ENCODE measurements at places on chromosomes 1 and 21.
A peak's percentile ranks its signal among the peaks of the same experiment; 100 is the strongest.

- DNase-seq = no peak
These were observed 5.9 kb upstream of the DPT start for GRCh38 chr1:168734946-168735345.

- no peak for DNase-seq
These were observed 42.3 kb downstream of the HMCN1 start for GRCh38 chr1:185776522-185776921.

- DNase-seq = no peak
These were observed 146.6 kb downstream of the FAM78B start for GRCh38 chr1:166020210-166020609.

GRCh38 chr1:147542569-147542897 is 1.2 kb downstream of the BCL9 start:
- DNase-seq = no peak

DNA sequence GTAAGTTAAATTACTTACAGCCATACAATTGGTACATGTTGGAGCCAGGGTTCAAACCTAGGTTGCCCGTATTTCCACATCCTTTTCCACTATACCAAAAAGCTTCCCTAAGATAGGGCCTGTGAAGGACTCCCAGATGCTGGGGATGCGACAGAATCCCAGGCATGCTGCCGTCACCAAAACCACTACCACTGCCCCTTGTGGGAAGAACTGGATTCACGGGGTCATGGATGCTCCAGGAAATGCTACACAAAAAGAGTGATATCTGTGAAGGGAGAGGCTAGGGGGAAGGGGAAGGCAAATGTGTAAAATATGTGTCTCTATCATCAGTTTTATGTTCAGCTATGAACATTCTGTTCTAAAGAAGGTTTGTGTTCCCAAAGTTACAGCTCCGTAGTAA is 133.9 kb upstream of the IVNS1ABP start:
- no peak for DNase-seq

GRCh38 chr1:104120525-104120924 is 370.8 kb downstream of the AMY1C start:
- no peak for DNase-seq

DNA sequence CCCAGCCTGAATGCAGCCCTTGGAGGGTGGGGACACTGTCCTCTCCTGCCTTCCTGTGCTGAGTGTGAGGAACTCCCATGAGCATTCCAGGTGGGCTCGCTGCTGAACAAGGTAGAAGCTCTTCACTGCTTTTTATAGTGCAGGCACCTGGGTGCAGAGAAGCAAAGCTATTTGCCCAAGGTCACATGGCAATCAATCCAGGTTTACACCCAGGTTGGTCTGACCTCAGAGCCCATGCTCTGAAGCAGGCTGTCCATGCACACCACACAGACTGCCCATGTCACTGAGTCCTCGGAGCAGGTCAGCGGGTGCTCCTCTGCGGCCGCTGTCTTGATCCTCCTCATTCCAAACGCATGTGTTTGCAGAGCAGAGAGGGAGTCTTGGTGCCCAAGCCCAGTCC is 323.4 kb upstream of the VAMP3 start:
- DNase-seq = no peak

GRCh38 chr1:7493711-7494454 is 277.2 kb upstream of the VAMP3 start:
- DNase-seq = no peak

- no peak for DNase-seq
These were observed 828 bp upstream of the MYBPH start for GRCh38 chr1:203176273-203177035.

DNA sequence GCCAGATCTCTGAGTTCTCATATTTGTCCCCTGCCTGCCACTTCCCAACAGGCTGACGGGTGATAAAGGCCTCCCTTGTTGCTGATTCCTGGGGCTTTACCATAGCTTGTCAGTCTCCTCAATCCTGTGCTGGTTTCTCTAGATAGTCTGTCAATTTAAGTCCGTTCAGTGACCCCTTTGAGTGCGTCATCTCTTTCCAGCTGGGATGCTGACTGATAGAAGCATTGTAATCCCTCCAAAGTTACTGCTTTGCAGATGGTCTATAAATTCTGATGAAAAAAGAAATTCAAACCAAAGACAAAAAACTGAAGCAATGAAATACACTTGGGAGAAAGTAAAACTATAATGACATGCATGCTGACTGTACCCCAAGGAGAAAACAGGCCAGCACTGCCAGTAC is 28.3 kb downstream of the RHOU start:
- no peak for DNase-seq

DNA sequence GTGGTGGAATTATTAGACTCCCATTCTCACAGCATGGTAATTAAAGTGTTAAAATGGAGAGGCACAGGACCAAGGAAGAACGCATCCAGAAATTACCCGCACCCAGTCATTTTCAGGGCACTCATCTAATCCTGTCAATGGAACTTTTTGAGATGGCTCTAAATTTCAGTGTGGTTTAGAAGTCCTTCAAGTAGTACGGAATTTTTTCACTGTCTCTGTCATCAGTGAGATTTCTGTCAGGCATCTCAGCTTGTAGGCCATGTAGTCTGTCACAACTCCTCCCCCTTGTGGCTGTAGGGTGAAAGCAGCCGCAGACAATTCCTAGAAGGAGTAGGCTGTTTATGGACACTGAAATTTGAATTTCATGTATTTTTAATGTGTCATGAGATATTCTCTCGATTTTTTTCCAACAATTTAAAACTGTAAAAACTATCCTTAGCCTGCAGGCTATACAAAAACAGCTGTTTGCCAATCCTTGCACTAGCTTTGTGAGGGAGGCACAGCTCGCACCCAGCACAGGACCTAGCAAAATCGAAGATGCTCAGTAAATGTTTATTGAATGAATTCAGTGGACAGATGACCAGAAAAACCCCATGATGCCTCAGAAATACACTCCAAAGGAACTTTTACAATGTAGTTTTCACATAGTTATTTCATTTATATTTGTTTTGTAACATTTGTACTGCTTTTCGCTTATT is 6.6 kb upstream of the NUP133 start:
- peak; percentile 59 for DNase-seq

DNA sequence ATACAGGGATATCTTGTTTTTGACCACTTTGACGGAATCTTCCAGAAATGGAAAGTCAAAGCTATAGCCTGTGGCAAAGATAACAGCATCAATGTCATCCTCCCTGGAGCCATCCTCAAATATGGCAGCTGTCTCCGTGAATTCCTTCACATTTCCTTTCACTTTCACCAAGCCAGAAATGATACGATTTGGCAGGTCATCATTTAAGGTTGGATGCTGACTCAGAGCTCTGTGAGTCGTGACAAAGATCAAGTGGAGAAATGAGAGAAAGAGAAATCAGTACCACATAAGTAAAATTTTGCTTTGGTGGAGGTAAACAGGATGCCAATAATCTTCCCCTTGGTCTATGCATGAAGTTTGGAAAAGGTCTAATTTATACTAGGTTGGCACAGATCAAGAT is 23.9 kb downstream of the FMO5 start:
- DNase-seq = no peak

DNA sequence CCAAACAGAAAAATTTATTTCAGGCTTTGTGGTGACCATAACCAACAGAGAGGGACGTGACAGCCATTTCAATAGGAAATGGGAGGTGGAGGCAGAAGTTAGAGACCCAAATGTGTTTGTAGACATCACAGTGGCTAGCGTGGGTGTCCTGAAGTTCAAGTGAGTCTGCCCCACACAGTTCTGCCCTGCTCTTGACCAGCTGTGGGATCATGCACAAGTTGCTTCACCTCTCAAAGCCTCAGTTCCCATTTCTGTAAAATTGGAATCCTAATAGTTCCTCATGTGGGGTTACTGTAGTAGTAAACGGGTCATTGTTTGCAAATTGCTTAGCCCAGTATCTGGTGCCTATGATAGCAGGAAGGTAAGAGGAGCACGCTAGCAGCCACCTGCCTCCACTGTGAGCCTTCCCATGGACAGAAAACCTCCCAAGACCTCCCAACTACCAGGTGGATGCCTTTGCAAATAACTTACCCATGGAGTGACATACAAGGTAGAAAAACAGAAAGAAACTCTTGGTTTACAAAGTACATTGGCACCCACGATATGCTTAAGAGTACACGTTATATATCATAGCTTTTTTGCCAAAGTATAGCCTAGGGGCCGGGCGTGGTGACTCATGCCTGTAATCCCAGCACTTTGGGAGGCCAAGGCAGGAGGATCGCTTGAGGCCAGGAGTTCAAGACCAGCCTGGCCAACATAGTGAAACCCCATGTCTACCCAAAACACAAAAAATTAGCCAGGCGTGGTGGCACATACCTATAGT is 29.1 kb downstream of the FHAD1 start:
- DNase-seq = no peak

DNA sequence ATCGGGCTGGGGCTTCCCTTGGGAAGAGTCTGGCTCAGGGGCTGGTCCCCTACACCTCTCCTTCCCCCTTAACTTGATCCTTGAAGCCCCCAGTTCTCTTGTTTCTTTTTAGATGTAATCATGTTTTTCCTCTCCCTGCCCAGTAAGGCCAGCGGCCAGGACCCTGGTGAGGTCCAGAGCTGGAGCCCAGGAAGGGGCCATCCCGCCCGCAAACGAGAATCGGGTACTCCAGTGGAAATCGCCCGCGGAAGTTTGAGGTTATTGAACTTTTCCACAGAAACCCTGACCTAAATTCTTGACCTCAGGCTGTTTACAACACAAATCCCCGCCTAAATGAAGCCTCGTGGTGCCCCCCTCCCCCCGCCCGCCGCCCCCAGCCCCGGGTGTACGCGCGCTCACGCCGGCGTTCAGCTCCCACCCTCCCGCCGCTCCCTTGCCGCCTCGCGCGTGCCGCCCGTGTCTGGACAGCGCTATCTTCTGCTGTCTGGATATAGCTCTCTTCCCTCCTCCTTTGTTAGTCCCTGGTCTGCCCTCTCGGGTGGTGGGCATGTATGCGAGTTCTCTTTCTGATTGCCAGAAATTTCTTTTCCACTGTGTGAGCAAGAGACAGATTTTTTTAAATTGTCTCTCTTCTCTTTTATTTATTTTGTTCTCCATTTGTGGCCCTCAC is 165.9 kb upstream of the CACNA1E start:
- no peak for DNase-seq

- DNase-seq = peak; percentile 67
These were observed 35.5 kb downstream of the CACHD1 start for GRCh38 chr1:64505232-64505943.

DNA sequence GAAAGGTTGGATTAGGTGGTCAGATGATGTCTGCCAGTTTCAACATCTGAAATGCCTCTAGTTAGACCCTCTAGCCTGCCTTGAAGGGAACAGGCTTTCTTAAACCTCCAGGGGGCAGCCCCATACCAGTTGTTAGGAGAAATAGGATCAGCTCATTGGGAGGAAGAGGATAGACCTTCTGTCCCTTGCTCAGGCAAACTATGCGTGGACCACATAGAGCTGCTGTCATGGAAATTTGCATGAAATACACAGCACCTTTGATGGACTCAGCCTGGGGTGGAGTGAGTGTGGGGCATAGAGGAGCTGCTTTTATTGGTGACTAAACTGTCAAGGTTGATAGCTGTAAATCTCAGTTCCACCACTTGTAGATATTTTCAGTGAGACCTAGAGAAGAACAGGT is 38.4 kb upstream of the SPAG17 start:
- DNase-seq = no peak

DNA sequence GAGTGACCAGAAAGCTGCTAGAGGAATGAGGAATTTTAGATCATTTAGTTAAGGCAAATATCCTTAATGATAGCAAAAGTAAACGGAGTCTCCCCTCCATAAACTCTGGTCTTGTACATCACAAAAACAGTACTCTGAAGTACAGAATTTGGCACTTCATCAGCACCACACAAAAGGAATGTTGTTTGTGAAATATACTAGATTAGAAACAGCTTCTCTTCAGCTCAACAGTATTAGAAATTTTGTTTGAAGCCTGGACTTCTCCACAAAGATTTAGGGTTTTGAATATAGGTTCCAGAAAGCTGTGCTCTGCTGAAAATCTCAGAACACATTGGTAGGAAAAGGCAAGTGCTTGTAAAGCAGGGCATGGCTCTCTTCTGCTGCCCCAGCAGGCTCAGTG is 135.1 kb upstream of the PTGFR start:
- DNase-seq = no peak

DNA sequence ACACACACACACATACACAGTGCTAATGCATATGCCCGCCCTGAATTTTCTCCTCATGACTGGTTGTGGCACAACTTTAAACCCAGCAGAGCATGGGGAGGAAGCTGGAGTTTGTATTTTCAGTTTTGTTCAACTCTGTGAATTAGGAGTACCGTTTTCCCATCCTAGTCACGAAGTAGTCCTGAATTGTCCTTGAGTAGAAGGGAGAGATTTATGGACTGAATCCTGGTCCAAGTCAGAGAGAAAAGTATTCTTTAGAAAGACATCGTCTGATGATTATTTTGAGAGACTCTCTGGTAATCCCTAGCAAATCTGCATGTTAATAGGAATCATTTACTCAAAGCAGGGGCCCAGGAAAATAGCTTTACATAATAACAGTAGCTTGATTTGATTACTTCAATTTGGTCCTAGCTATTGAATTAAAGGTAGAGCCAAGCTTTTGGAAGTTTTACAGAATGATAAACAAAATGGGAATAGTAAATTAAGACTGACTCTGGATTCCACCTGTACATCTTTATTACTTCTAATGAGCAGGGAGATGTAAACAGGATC is 60.5 kb upstream of the OLIG2 start:
- no peak for DNase-seq

DNA sequence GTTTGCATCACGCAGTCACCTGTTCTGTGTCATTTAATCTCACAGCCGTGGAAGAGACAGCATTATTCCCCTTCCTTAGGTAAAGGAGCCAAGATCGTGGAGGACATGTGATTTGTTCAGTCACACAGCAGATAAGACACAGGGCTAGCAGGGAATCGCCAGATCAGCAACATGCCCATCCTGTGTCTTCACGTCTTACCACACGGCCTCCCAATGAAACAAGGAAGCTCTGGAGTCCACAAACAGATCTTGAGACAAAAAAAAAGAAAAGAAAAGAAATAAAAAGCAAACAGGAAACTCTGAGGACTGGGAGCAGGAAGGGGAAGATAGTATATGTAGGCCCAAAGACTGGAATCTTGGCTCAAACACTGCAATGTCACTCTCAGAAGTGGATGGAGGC is 155.3 kb downstream of the ADSS2 start:
- DNase-seq = no peak

DNA sequence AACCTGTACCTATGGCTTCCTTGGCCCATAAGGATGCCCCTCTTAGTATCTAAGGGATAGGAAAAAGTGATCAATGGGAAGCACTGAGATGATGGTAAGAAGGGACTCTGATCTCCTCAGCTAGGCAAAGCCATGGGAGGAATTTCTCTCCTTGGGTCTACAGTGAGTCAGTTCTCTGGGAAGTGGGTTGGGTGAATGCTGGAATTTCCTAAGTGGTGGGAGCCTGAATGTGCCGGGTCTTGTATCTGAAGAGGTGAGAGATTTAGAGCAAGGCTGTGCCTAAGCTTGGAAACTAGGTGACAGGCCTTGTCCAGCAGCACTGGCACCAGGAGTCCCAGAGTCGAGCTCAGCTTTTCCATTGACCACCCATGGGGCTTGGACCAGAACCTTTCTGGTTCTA is 96.3 kb upstream of the SLC2A1 start:
- DNase-seq = no peak

DNA sequence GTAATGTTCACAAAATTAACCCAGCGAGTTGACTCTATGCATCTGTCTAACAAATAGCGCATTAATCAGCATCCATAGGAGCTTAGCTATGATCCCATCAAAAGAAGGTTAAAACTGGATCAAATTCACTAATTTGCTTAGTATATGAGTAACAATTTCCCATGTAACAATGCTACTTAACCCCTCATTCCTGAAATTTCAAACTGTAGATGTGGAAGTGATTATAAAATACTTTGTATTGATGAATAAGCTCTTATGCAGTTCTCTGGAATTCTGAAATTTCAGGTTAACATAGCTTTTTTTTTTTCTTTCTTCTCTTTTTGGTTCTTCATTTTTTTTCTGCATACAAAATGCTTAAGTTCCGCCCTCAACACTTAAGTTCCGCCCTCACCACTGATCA is 1272.7 kb downstream of the KCNT2 start:
- DNase-seq = no peak
